ENCODE measurements at places on chromosomes 1 and 21.

- no peak for DNase-seq
Observed at GRCh38 chr1:190022709-190023108, 455.0 kb downstream of the BRINP3 start.

DNA sequence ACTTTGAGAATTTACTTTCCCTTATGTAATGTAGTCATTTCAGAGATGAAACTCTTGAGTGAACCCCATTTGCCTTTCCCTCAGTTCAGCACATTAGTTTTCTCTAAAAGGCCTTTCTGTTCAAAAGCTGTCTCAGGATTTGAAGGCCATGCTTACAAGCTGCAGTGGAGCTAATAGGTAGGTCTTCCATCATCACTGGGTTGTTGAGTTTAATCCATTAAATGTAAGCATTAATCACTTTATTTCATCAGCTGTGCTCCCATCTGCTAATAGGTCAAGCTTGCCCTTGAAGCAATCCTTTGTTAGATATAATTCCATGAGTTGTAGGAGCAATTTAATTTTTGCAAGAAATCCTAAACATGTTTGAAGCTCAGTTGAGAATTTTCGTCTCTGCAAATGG is 422.2 kb upstream of the ZP4 start:
- DNase-seq = no peak

- DNase-seq = no peak
Observed at GRCh38 chr1:18045203-18045602, 62.4 kb upstream of the IGSF21 start.

DNA sequence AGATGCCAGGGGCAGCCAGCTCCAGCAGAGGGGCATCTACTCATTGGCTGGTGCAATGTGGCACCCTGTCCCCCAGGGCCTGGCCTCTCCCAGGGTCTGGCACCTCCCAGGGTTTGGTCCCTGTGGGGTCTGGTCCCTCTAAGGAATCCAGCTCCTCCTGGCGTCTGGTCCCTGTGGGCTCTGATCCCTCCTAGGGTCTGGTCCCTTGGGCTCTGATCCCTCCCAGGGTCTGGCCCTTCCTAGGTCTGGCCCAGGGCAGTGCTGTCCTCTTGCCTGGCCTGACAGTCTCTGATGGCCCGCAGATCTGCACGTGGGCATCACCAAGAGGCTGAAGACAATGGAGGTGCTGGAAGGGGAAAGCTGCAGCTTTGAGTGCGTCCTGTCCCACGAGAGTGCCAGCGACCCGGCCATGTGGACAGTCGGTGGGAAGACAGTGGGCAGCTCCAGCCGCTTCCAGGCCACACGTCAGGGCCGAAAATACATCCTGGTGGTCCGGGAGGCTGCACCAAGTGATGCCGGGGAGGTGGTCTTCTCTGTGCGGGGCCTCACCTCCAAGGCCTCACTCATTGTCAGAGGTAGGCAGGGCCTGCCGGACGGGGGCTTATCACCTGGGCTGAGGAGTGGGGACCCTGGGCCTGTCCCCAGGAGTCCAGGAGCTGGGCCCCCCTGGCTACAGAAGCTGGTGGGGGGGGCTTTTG is 73.9 kb downstream of the OBSCN start:
- DNase-seq = no peak

GRCh38 chr1:7060745-7061144 is 275.5 kb downstream of the CAMTA1 start:
- no peak for DNase-seq

DNA sequence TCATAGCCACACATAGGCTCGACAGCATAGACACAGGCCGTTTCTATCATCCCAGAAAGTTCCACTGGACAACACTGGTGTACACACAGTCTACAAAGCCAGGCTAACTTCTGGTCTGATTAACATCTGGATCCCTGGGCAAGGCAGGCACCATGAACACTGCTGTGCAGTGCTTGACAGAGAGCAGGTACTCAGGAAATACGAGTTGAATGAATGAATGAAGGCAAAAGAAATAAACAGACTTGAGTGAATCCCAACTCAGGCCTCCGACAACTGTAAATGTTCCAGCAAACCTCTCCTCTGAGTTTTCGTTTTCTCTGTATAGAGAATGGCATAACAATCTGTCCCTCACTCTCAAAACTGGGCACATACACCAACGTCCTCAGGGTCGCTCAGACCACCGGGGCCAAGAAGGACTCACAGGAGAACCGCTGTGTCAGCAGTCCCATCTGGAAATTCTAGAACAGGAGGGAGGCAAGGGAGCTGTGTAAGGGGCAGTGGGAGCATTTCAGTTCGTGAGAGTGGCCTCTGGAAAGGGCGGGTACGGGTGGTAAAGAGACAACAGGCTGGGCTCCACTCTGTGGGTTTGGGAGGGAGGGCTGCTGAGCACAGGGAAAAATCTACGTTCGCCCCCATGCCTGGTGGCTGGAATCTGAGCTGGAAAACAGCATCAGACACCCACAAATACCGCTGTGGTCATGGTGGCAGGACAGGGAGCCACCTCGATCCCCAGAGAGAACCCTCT is 15.1 kb upstream of the ECE1 start:
- DNase-seq = no peak

DNA sequence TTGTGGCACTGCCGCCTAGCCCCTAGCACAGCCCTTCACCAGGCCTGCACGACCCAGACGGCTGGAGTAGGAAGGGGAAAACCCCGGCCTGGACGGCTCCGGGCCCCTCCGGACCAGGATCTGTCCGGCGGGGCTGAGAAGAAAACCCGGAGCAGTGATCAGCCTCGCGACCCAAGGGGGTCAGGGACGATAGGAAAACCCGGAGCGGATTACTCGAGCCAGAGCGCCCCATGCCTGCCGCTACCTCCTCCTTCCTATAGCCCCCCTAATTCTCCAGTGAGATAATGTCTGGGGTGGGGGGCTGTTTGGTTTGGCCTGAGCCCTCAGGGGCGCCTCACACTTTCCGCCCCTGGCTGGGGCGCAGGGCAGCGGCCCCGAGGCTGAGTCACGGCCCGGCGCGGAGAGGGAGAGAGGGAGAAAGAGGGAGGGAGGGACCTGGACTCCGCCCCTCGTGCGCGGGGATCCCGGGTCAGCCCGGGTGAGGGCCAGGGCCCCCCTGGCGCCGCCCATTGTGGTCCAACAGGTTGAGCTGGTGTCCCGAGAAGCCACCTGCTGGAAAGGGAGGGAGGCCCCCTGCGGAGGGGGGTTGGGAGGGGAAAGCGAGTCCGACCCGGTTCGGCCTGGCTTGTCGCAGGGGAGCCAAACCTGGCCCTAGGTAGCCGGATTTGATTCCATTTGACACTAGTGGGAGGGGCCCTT is 1.7 kb upstream of the ZBTB7B start:
- DNase-seq = peak; percentile 52

DNA sequence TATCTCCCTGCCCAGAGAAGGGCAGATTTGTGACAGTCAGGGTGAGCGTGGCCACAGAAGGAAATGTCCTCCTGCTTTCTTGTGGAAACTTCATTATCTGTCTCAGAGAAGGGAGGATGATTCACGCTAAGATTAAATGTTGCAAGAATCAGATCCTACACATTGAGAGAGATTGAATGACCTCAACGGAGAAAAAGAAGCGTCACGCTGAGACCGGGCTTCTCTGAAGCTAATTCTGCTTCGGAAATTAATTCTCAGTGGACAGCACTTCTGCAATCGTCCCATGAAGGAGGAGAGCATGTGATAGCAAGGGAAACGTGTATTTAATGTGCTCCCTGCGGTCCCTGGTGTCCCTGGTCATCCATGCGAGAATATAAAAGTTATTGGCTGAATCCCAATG is 19.8 kb upstream of the C1orf21 start:
- no peak for DNase-seq

DNA sequence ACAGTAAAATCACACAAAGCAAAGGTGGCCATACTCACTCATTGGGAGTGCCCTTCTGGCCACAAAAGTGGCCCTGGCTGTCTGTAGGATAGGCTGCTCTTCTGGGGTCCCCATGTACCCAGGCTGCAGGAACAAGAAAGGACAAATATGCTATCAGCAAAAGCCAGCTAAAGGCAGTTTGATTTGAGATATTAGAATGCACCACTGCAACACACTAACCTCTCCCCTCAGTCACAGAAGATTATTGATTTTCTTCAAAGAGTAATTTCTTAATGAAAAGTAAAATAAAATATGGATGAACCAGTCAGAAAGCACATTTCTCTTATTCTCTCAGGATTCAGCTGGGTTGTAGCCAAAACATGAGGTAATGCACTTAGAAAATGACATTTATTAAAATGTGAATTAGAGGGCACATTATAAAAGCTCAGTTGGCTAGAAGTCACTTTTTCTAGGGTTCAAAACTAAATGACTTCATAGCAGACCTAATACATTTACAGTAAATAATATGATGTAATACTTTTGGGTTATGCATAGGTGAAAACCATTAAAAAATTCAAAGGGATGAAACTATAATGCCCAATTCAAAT is 140.8 kb downstream of the LHX8 start:
- DNase-seq = no peak

GRCh38 chr21:44400791-44401385 is 47.5 kb downstream of the TRPM2 start:
- DNase-seq = no peak

GRCh38 chr1:55981010-55981650 is 598.2 kb downstream of the PLPP3 start:
- DNase-seq = no peak

DNA sequence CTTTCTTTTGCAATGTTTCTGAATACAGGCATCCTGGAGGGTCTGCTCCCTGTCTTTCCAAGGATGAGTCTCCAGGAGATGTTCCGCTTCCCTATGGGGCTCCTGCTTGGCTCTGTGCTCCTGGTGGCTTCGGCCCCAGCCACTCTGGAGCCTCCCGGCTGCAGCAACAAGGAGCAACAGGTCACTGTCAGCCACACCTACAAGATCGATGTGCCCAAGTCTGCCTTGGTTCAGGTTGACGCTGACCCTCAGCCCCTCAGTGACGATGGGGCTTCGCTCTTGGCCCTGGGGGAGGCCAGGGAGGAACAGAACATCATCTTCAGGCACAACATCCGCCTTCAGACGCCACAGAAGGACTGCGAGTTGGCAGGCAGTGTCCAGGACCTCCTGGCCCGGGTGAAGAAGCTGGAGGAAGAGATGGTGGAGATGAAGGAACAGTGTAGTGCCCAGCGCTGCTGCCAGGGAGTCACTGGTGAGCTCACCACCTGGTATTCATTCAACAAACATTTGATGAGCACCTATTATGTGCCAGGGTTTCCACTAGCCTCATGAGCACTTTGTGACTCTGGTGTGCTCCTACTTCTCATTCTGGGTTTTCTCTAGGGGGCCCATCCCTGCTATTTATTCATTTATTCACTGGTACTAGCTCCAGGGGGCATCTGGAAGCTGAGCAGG is 9.9 kb downstream of the TNN start:
- no peak for DNase-seq

GRCh38 chr1:210841926-210842625 is 291.9 kb downstream of the KCNH1 start:
- no peak for DNase-seq

DNA sequence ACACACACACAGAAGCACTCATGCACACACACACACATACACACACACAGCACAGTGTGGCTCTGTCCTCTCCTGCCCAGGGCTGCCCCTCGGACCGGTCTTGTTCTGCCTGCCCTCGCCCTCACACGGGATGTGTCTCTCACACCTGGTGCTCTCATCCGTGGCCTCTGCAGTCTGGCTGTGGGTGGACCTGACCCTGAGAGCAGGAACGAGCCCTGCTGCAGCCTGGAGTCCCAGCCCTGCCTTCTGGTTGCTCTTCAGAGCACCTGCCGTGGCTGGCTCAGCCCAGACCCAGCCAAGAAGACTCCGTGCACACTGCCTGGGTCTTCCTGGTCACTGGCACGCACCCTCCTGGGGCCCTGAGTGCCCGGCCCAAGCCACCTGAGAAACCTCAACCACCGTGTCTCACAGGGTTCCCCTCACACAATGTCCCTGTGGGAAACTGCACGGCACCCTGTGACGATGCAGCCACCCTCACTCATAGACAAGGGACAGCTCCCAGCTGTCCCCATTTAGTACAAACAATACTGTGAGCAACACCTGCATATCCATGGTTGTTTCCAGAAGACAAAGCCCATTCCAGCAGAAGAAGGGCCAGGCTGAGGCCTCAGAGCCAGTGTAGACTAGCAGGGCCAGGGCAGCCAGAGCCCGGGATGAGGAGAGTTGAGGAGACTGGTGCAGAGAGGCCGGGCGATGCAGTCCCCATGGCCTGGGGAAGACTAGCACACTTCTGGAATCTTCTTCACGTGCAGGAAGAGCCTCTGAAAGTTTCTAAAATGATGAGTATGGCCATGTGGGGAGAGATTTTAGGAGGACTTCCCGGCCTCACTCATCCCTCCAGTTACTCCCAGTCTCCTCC is 234.0 kb downstream of the NPHP4 start:
- DNase-seq = no peak

DNA sequence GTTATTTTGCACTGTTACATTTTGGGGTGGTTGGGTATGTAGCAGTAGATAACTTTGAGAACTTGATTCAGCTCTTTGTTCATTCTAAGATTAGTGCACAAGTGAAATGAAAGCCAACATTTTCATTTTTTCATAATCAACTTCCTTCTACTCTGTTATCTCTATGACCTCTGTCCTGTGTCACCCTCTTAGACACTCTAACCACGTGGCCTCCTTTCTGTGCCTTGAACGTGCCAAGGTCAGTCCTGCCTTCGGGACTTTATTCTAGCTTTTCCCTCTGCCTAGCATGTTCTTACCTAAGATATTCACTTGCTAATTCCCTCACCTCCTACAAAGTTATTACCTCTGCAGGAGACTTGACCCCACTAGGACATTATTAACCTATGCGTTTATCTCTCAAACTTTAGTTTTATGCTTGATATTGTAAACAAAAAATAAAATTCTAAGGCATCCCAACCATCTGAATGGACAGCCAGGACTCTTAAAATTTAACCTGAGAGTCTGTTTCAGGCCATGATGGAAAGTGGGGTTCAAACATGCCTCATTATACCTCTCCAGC is 19.2 kb upstream of the EDEM3 start:
- DNase-seq = no peak

DNA sequence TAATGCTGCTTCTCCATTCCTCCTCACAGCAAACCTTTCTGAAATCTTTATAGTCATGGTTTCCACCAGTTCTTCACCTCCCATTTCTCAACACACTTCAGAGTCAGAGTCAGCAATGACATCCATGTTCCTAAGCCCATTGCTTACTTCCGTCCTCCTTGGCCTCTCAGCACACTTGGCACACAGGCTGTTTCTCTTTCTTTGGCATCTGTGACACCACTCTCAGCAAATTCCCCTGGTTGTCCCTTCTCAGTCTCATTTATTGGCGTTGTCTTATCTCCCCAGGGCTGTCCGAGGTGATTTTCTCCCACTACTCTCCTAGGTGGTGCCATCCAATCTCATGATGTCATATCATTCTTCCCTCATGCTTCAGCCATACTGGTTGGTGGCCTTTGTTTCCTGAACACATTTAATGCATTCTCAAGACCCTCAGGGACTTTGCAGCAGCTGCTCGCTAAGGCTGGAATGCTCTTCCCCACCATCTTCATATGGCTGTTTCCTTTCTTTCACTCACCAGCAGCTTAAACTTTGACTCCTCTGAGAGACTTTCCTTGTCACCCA is 3.3 kb upstream of the LGALS8 start:
- DNase-seq = no peak

- DNase-seq = no peak
Observed at GRCh38 chr1:188155261-188155660, 1326.5 kb downstream of the PLA2G4A start.

- no peak for DNase-seq
Observed at GRCh38 chr1:17802164-17802563, 47.0 kb downstream of the ACTL8 start.
